ENCODE measurements at places on chromosomes 6 and 20.
A peak's percentile ranks its signal among the peaks of the same experiment; 100 is the strongest.

GRCh38 chr20:61317966-61318530 is 66.0 kb downstream of the CDH4 start:
- no peak overlapping the region for H3K4me3 ChIP-seq
- H3K27ac ChIP-seq, result no peak overlapping the region
- no peaks in the 10 kb centered on the region for H3K36me3 ChIP-seq
- H3K27me3 ChIP-seq, result no peaks in the 10 kb centered on the region
- DNase-seq, result no peak
- no peaks in the 10 kb centered on the region for H3K4me1 ChIP-seq

GRCh38 chr6:26501482-26501986 is 1.4 kb downstream of the BTN1A1 start:
- no peak for DNase-seq
- no peak overlapping the region for H3K4me3 ChIP-seq
- no peaks in the 10 kb centered on the region for H3K36me3 ChIP-seq
- no peaks in the 10 kb centered on the region for H3K4me1 ChIP-seq

- H3K4me3 ChIP-seq, result no peak overlapping the region
- no peak for DNase-seq
- no peak overlapping the region for H3K27ac ChIP-seq
- H3K4me1 ChIP-seq, result no peaks in the 10 kb centered on the region
- H3K27me3 ChIP-seq, result no peaks in the 10 kb centered on the region
- no peaks in the 10 kb centered on the region for H3K36me3 ChIP-seq
These were observed 68.2 kb downstream of the PSMG4 start for GRCh38 chr6:3326981-3327380.

GRCh38 chr6:91500689-91501303 is 913.9 kb upstream of the MAP3K7 start:
- no peak overlapping the region for H3K27ac ChIP-seq
- H3K4me1 ChIP-seq, result no peaks in the 10 kb centered on the region
- no peaks in the 10 kb centered on the region for H3K27me3 ChIP-seq
- DNase-seq, result no peak
- H3K36me3 ChIP-seq, result no peaks in the 10 kb centered on the region

- H3K27ac ChIP-seq, result no peak overlapping the region
- no peaks in the 10 kb centered on the region for H3K36me3 ChIP-seq
- no peaks in the 10 kb centered on the region for H3K27me3 ChIP-seq
- peaks cover 3% of the 10 kb centered on the region for H3K4me1 ChIP-seq
- no peak overlapping the region for H3K4me3 ChIP-seq
These were observed 35.4 kb upstream of the MAPK13 start for GRCh38 chr6:36094753-36095496.

GRCh38 chr6:144820270-144820669 is 535.1 kb downstream of the UTRN start:
- H3K4me1 ChIP-seq, result no peaks in the 10 kb centered on the region
- H3K36me3 ChIP-seq, result no peaks in the 10 kb centered on the region
- no peak overlapping the region for H3K4me3 ChIP-seq
- H3K27me3 ChIP-seq, result no peaks in the 10 kb centered on the region

GRCh38 chr6:88008831-88009231 is 38.8 kb upstream of the SPACA1 start:
- no peaks in the 10 kb centered on the region for H3K4me1 ChIP-seq
- no peaks in the 10 kb centered on the region for H3K36me3 ChIP-seq
- no peaks in the 10 kb centered on the region for H3K27me3 ChIP-seq
- DNase-seq, result no peak
- H3K27ac ChIP-seq, result no peak overlapping the region

GRCh38 chr6:166398348-166398747 is 15.6 kb upstream of the MPC1 start:
- DNase-seq, result no peak
- no peak overlapping the region for H3K27ac ChIP-seq
- H3K4me1 ChIP-seq, result no peaks in the 10 kb centered on the region
- H3K36me3 ChIP-seq, result no peaks in the 10 kb centered on the region

DNA sequence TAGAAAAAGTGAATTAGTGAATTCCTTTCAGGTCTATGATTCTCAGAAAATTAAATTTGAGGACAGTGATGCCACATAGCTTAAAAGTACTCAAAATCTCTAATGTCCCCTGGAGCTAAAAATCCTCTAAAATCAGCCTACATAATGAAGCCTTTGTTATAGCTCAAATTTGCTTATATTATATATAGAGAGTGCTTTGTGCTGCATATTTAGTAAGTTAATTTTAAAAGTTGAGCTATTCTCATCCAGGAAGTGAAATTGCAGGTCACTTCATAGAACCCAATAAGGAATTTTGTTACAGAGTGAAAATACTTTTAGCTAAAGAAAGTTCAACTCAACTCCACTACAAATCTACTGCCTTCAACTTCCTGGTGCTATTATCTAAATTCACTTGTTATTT is 507.5 kb upstream of the MAP3K7 start:
- no peaks in the 10 kb centered on the region for H3K4me1 ChIP-seq
- no peak for DNase-seq
- H3K36me3 ChIP-seq, result no peaks in the 10 kb centered on the region
- H3K27me3 ChIP-seq, result no peaks in the 10 kb centered on the region
- no peak overlapping the region for H3K27ac ChIP-seq

- H3K27ac ChIP-seq, result peak overlapping the region; percentile 23
- peak overlapping the region; percentile 40 for H3K4me3 ChIP-seq
- no peaks in the 10 kb centered on the region for H3K4me1 ChIP-seq
- peak; percentile 63 for DNase-seq
These were observed 51.2 kb upstream of the RNF182 start for GRCh38 chr6:13873288-13874190.

DNA sequence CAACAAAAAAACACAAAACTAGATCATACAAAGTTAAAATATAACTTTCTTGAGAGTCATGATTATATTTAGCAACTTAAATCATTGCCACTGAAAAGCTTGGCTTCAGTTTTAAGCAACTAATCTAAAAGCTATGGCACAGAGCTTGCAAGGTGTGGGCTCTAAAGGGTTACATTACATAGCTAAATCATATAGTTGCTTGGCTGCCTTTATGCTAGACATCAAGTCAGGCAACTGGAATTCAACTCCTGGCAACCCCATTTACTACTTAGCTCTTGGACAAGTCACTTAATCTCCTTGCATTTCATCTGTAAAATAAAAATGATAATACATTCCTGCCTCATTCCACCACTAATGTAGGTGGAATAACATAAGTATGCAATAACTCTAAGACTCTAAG is 40.9 kb upstream of the GCM1 start:
- H3K27ac ChIP-seq, result no peak overlapping the region
- no peak overlapping the region for H3K4me3 ChIP-seq
- H3K27me3 ChIP-seq, result no peaks in the 10 kb centered on the region
- H3K4me1 ChIP-seq, result no peaks in the 10 kb centered on the region
- H3K36me3 ChIP-seq, result no peaks in the 10 kb centered on the region

Data from prostate gland (tissue), 2 donors.